ENCODE measurements at places on chromosomes 12 and 14.

- DNase-seq = no peak
Measured at GRCh38 chr12:46702581-46703344, 123.0 kb downstream of the SLC38A4 start.

DNA sequence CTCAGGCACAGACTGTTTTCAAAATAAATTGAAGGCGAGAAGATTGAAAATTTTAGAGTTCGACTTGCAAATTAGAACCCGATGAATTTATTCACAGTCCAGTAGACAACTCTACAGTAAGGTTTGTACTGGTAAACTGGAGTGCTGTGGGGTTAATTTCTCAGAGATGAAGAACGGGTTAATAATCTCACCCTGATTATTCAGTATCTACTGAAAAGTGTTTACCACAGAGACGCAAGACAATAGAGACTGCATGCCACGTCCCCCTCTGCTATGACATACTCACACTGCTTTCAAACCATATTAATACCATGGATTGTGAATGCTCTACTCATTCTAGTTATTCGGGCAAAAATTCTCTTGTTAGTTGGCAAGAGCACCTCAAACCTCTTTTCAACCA, 36.1 kb downstream of the CFL2 start:
- DNase-seq = no peak

DNA sequence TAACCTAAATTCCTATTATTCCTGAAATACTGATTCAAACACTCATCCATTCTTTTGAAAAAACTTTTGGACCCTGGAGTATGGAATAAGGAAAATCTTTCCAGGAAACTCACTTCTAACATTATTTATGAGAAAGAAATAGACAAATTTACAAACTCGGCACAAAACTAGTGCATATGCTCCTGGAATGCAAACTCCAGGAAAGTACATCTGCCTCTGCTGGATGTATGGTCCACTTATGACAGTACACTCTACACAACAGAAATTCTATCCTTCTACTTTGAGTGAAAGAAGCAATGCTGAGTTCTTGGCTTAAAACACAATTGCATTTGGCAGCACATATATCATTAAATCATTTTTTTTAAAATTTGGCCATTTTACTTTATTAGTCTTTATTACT, 700.5 kb upstream of the STXBP6 start:
- no peak for DNase-seq

DNA sequence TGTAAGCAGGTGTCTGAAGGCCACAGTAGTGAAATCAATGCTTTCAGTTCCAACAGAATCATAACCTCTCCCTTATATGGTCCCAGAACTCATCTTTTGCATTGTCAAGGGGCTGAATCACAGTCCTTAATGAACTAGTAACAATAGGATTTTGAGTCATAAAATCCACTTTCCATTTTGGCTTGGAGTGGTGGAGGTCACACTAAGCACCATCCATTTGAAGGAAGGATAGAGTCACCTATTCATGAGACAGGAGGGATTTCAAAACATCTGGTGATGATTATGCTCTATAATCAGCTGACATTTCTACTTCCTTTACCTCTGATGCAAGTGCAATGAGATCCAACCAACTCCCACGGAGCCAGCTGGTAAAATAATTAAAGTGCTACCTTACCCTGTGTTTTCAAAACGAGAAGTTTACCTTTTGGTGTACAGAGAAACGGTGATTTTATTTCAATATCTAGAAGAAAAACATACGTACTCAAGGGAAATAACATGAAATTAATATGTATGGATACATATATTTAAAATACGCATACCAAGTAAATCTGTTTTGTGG, 59.1 kb downstream of the TMEM132D start:
- DNase-seq = no peak

DNA sequence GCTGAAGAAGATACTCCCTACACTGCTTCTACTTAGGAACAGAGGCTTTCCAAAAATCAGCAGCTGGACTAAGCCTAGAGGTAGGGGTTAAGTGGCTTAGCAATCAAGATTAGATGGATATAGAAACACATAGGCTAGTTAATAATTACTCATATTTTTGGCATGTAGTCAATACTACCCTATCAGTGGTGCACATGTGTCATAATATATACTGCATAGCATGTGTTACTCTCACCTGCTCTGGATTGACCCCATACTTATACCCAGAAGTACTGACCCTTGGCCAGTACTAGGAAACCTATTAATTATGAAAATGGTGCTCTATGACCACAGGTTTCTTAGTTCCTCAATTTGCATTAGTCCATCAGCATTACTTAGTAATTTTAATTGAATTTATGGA, 528.4 kb upstream of the LMO3 start:
- no peak for DNase-seq

DNA sequence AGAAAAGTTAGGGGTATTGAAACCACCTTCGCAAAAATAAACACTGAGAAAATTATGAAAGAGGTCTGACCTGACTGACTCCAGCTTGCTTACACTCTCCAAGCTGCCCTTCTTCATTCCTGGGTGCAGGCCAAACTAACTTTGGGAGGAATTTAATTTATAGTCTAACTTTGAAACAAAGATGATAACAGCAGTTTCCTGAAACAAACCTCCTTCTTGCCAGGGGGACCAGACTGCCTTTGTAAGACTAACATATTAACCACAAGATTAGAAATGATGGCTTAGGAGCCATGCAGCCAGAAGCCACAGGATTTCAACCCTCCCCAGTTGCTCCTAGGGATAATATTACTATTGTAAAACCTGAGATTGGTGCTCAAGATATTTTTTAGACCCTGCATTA, 13.8 kb upstream of the EEA1 start:
- DNase-seq = no peak
